Epithelial cell of proximal tubule (primary cell): ENCODE measurements at places on chromosomes 2 and 18. TPM values are rescaled to one million over a fixed set of nuclear protein-coding genes. Genes with fewer than 3 reads are reported as not detected.

DNA sequence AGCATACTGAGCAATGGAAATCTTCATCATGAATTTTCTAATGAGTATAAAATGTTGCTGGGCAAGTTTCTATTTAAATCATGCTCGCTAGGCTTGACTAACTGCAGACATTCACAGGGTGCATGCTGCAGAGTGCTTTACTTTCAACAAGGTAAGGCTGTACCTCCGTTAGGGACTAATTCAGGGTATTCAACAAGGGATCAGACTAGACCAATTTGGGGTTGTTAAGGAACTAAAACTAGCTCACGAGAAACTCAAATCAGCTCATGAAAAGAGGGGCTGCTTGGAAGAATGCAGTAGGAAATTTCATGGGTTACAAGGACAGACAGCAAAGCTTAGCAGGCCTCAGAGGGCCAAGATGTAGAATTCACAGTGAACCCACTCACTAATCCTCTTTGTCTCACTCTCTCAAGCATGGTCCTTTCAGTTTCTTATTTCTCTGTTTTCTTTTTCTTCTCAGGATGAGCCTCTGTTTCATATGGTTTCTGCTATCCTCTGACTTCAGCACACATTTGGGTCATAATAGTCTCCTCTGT lies 2.2 kb downstream of the MYO3B start:
- DNase-seq = no peak

GRCh38 chr2:100630473-100630977 lies 67.7 kb downstream of the PDCL3 start:
- DNase-seq = no peak

GRCh38 chr2:8682719-8683667 lies 1.1 kb downstream of the ID2 start:
- no peak for DNase-seq

- no peak for DNase-seq
These were observed 97.2 kb upstream of the TMEM18 start for GRCh38 chr2:774436-774835.

- DNase-seq = no peak
These were observed 82.7 kb downstream of the C2orf74 start for GRCh38 chr2:61244694-61245093.

DNA sequence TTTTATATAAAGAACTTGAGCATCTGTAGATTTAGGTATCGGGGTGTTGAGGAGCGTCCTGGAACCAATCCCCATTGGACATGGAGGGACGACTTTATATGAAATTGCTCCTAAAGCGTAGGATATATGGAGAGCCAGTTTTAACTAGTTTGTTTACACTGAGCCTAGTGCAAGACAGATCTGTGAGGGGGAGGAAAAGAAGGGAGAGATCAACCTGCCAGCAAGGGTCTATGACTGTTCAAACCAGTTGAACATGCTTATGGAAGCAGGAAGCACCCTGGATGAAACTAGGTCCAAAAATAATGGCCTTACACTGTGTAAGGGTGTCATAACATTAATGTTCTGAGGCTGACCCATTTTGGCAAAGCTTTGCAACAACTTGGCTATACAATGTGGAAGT lies 34.0 kb upstream of the SLC40A1 start:
- no peak for DNase-seq

DNA sequence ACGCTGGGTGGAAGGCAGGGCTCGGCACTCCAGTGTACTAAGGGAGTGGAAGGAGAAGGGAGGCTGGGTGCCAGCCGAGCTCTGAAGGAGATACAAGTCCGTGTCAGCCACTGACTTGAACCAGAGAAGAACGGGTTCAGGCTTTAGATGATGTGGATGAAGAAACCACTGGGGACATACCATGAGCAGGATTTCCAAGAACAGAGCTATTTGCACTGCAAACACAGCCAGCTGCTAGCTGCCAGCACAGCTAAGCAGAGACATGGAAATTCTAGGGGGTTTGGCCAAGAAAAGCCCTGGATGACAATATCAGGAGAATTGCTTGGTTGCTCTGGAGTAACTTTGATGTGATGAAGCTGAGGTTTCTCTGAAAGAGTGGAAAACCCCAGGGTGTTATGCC lies 5.2 kb downstream of the CD207 start:
- no peak for DNase-seq

GRCh38 chr2:88500691-88501090 lies 48.2 kb upstream of the FOXI3 start:
- DNase-seq = peak; percentile 20

DNA sequence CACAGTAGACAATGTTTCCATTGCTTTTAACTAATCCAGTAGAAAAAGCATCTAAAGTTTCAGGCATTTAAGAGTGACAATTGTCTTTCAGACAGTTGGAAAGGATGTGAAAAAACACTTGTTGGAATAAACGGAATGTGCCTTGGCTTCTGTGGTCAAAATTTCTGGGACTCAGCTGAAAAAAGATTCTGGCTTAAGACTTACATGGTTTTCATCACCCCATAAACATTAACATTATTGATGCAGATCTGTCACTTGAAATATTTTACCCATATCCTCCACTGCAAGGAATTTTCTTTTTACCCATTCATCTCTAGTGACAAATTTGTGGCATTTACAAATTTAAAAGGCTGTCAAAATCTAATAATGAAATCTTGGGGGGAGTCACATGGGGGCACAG lies 166.0 kb downstream of the SRBD1 start:
- no peak for DNase-seq

DNA sequence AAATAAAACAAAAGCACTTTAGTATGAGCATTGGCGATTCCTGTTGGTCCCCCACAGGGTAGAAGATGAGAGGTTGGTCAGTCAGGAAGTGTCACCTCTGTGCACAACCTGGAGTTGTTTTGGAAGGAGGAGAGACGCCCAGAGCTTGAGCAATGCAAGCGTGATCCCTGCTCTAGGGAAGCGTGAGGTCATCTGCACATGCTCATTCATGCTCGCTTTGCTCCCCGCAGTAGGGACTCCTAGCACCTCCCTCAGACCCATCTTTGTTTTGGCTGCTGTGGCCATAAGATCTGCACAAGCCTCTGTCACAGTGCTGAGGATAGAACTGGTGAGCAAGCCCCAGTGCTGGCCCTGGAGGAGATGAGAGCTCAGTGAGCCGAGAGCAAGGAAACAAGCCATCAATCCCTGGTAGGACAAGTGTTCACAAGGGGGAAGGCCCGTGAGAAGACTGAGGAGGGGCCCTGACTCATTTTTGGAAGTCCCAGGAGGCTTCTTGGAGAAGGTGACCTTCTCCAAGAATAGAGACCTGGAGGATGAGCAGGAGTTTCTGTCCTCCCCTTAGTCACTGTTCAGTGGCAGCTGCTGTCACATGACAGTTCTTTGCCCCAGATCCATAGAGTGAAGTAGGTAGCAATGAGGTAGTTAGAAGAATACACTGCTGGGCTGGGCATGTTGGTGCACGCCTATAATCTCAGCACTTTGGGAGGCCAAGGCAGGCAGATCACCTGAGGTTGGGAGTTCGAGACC lies 13.3 kb upstream of the ATP8B1 start:
- DNase-seq = no peak

- DNase-seq = peak; percentile 95
These were observed 1.1 kb downstream of the MREG start for GRCh38 chr2:216012133-216012829.

GRCh38 chr18:5122272-5122671 lies 74.8 kb downstream of the AKAIN1 start:
- DNase-seq = no peak

DNA sequence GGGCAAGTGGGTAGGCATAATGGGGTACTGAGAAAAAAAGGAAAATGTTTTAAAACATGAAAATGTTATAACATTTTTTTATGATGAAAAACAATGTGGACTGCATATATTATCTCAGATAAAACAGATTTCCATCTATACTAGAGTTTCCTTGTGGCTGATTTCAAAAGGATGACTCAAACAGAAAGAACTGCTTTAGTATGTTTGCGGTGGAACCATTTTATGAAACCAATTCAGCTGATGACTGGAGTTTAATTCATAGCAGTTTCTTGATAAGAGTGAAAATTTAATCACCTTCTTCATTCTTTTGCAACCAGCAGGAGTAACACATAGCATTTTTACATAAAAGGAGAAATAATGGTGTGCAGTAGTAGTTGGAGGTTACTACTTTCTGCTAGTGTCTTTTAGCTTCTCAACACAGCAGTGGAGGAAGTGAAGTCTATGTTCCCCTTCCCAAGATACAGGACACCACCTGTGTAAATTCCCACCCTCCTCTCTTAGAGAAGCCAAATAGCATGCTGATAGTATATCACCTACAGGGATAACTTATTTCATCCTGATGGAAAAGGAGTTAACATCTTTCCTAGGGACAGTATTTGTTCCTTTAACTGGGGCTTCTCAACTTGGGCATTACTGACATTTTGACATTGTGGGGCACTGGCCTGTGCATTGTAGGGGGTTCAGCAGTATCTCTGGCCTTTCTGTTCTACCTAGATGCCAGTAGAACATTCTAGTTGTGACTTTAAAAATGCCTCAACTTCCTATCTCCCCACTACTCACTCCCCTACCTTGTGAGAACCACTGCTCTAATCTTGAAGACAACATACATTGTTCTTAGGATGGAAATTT lies 29.9 kb downstream of the PELI1 start:
- no peak for DNase-seq

DNA sequence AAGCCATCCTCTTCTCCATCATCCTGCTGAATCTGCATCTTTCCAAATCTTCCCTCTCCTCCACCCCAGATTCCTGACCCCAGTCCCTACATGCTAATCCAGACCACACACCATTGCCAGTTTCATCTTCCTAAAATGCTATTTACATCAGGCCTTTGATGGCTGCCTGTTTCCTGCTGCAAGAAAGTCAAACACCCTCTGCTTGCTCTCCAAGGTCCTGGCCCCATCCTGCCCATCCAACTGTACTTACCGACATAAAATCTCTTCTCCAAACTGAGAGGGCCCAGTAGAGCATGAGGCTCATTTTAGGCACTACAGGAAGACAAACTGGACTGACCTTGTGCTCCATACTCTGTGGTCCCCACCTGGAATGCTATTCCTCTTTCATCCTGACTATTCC lies 19.0 kb downstream of the ALK start:
- no peak for DNase-seq

- no peak for DNase-seq
These were observed 92.5 kb downstream of the C2orf74 start for GRCh38 chr2:61254536-61254935.

Gene LINC00305
- total RNA-seq = not detected in 2 replicates

Gene ATP6V1B1
- 0.81 TPM in 1 of 2 replicates, not detected in the other for total RNA-seq

Gene DSG4
- total RNA-seq = not detected in 2 replicates

Gene METTL5
- total RNA-seq = 76.0 and 90.0 TPM in 2 replicates

Gene FRZB
- total RNA-seq = 0.07 TPM in 1 of 2 replicates, not detected in the other

Gene PECR
- total RNA-seq = 12.3 and 16.7 TPM in 2 replicates

Gene SLC8A1
- 4.8 and 10.6 TPM in 2 replicates for total RNA-seq

Gene MAP3K19
- total RNA-seq = not detected in 2 replicates

Gene FN1
- total RNA-seq = 890 and 962 TPM in 2 replicates

Gene AUP1
- total RNA-seq = 86.4 and 136 TPM in 2 replicates

Gene LHCGR
- total RNA-seq = not detected in 2 replicates

Gene CHRNG
- not detected in 2 replicates for total RNA-seq

Gene CRYGC
- not detected in 2 replicates for total RNA-seq

Gene MAPK4
- total RNA-seq = 0.36 and 1.3 TPM in 2 replicates
